GM23248 (cell line): ENCODE measurements at places on chromosomes 5 and 9. TPM values are rescaled to one million over a fixed set of nuclear protein-coding genes. Genes with fewer than 3 reads are reported as not detected.

GRCh38 chr5:51345106-51345505 is 38.1 kb upstream of the ISL1 start:
- DNase-seq, result peak; percentile 4
- H3K4me3 ChIP-seq, result no peak overlapping the region
- H3K27ac ChIP-seq, result no peak overlapping the region
- H3K27me3 ChIP-seq, result no peaks in the 10 kb centered on the region

GRCh38 chr5:179311581-179311980 is 33.7 kb downstream of the ADAMTS2 start:
- H3K36me3 ChIP-seq, result no peaks in the 10 kb centered on the region
- H3K27me3 ChIP-seq, result no peaks in the 10 kb centered on the region
- H3K4me1 ChIP-seq, result peaks cover 16% of the 10 kb centered on the region
- no peak for DNase-seq
- H3K4me3 ChIP-seq, result no peak overlapping the region
- H3K27ac ChIP-seq, result no peak overlapping the region

- peaks cover 8% of the 10 kb centered on the region for H3K27me3 ChIP-seq
- no peaks in the 10 kb centered on the region for H3K36me3 ChIP-seq
- 0 out of 2 replicates have a peak, but pooled peaks cover 7% of the 10 kb centered on the region for H3K4me1 ChIP-seq
These were observed 1.3 kb downstream of the PTCH1 start for GRCh38 chr9:95515272-95516113.

DNA sequence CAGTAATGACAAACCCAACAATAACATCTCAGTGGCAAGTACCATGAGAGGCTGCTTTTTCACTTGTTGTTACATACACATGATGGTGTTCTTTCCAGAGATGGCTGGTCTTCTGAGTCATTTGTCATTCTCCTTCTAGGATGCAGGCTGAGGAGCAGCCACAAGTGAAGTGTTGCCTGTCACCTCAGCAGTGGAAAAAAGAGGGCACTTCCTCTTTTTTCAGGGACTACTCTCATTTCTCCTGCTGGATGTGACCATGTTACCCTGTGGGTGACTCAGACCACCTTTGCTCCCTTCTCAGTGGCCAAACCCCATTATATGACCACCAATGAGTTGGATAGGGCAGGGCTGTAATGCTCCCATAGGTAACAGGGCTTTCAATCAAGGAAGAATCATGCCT is 587.0 kb upstream of the ADAMTS16 start:
- DNase-seq, result no peak
- H3K4me3 ChIP-seq, result no peak overlapping the region
- H3K36me3 ChIP-seq, result no peaks in the 10 kb centered on the region

DNA sequence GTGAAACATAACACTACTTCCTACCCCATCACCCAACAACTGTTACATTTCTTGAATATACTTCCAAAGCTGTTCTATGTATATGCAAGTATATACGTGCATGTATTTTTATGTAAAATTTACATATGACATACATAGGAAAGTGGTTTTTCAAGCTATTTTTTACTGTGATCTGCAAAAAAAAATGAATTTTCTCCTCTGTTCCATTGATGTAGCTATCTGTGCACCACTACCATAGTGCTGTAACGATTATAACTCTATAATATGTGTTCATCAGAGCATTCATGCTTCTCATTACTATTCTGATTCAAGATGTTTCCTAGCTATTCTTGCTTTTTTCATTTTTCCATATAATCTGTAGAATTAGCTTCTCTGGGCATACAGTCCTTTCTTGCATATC is 164.0 kb downstream of the DEPDC1B start:
- no peak for DNase-seq
- no peak overlapping the region for H3K27ac ChIP-seq
- 0 out of 2 replicates have a peak, but pooled peaks cover 4% of the 10 kb centered on the region for H3K27me3 ChIP-seq
- H3K4me1 ChIP-seq, result no peaks in the 10 kb centered on the region
- H3K4me3 ChIP-seq, result no peak overlapping the region
- no peaks in the 10 kb centered on the region for H3K36me3 ChIP-seq

- no peaks in the 10 kb centered on the region for H3K36me3 ChIP-seq
- H3K4me3 ChIP-seq, result no peak overlapping the region
- no peak overlapping the region for H3K27ac ChIP-seq
- no peaks in the 10 kb centered on the region for H3K4me1 ChIP-seq
These were observed 120.6 kb upstream of the NIPBL start for GRCh38 chr5:36755920-36756488.

DNA sequence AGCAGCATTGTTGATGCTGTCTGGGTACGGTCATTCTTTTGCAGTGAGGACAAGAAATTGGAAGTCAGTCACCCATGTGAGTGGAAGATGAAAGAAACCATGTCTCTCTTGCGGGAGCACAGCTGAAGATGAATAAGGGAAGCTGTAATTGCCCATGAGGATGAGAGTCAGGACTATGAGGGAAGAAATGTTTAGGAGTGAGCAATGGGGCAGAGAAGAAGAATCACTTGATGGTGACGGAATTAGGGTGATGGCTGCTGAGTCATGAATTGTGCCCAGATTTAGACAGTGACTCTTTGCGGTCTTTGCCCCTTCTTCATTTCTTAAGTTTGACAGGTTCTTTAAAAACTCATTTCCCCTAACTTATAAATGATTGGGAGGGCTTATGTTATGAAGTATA is 183.3 kb downstream of the MAST4 start:
- H3K4me1 ChIP-seq, result no peaks in the 10 kb centered on the region
- H3K36me3 ChIP-seq, result no peaks in the 10 kb centered on the region
- no peaks in the 10 kb centered on the region for H3K27me3 ChIP-seq
- no peak overlapping the region for H3K27ac ChIP-seq
- peak; percentile 50 for DNase-seq

DNA sequence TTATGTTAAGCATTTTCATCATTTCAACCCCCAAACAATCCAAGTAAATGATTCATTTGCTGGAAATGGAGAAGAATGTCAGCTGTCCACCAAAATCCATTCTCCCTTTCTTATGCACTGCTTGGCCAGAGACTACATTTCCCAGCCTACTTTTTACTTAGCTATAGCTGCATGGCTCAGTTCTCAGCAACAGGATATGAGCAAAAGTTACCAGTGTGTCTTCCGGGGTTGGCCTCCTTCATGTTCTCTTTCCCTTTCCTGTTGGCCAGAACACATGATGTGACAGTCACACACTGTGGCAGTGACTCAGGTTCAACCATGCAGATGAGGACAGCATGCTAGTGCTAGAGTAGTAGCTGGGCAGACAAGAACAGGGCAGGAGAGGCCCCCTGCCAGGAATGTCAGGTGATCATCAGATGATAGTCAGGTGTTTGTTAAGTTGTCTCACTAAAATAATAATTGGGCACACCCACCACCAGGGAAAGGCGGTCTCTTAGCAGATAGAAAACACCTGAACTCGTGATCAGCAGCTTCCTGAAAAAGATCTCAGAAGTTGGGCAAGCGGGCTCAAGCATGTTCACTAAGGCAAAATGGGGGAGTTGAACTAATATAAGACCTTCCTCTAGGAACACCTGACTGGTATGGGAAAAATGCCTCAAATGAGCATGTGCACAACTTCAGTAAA is 12.2 kb downstream of the GPR150 start:
- DNase-seq, result peak; percentile 72
- no peaks in the 10 kb centered on the region for H3K27me3 ChIP-seq
- no peaks in the 10 kb centered on the region for H3K36me3 ChIP-seq
- peaks cover 16% of the 10 kb centered on the region for H3K4me1 ChIP-seq
- H3K4me3 ChIP-seq, result no peak overlapping the region

GRCh38 chr9:123941524-123942070 is 11.7 kb upstream of the DENND1A start:
- H3K4me3 ChIP-seq, result no peak overlapping the region
- no peaks in the 10 kb centered on the region; the same call in 1 of the 2 replicates for H3K4me1 ChIP-seq
- H3K27me3 ChIP-seq, result no peaks in the 10 kb centered on the region; the same call in 1 of the 2 replicates
- no peaks in the 10 kb centered on the region for H3K36me3 ChIP-seq
- no peak overlapping the region for H3K27ac ChIP-seq
- no peak for DNase-seq

- H3K4me1 ChIP-seq, result no peaks in the 10 kb centered on the region
- no peak for DNase-seq
- H3K4me3 ChIP-seq, result no peak overlapping the region
- H3K36me3 ChIP-seq, result no peaks in the 10 kb centered on the region
- H3K27me3 ChIP-seq, result peaks cover 32% of the 10 kb centered on the region
These were observed 94.2 kb upstream of the ZNF618 start for GRCh38 chr9:113781896-113782295.

- H3K4me1 ChIP-seq, result no peaks in the 10 kb centered on the region
- H3K36me3 ChIP-seq, result no peaks in the 10 kb centered on the region
- no peak overlapping the region for H3K27ac ChIP-seq
- H3K4me3 ChIP-seq, result no peak overlapping the region
- no peak for DNase-seq
- H3K27me3 ChIP-seq, result no peaks in the 10 kb centered on the region; the same call in none of the 2 replicates
These were observed 99.8 kb downstream of the ACTL7B start for GRCh38 chr9:108755979-108756378.

DNA sequence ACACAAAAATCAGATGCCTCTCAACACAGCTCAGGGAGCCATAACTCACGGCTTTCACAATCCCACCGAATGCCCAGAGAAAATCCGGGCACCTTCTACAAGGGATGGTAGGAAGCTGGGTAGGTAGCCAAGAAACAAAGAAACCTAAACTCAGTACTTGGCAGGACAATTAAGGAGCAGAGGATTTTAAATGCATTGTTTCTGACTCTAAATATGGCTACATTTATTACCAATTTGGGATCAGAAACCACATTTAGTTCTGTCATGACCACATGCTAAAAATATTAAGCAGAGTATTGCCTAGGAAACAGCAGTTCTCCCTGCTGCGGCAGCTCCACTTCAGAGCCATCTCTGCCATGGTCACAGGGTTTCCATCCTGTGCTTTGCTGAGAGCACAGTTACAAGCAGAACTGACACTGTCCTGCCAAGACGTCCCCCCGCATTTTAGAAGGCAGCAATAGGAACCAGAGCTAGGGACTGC is 57.5 kb downstream of the SIL1 start:
- H3K4me1 ChIP-seq, result peaks cover 44% of the 10 kb centered on the region
- H3K36me3 ChIP-seq, result no peaks in the 10 kb centered on the region
- H3K4me3 ChIP-seq, result peak overlapping the region; percentile 13; the same call in 1 of the 2 replicates
- peak; percentile 76 for DNase-seq
- H3K27ac ChIP-seq, result peak overlapping the region; percentile 51
- no peaks in the 10 kb centered on the region for H3K27me3 ChIP-seq

GRCh38 chr9:32590898-32591297 is 17.9 kb upstream of the NDUFB6 start:
- no peak overlapping the region for H3K4me3 ChIP-seq
- no peak overlapping the region for H3K27ac ChIP-seq
- no peaks in the 10 kb centered on the region for H3K36me3 ChIP-seq
- DNase-seq, result peak; percentile 45
- H3K27me3 ChIP-seq, result no peaks in the 10 kb centered on the region

DNA sequence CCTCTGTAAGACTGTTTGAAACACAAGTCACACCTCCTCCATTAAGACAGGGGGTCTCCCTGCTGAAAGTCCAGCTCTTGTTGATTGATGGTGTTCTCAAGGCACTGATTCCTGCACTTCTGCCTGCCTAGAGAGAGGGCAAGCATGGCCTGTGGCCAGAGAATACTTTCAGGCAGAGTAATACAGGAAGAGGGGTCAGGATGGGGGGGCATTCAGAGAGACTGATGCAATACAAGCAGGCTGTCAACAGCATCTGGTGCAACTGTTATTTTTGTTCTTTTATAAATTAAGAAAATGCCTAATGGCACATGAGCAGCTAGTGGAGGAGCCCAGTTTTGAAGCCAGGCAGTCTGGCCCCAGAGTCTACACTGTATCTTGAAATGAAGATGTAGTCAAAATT is 302.2 kb downstream of the DIRAS2 start:
- no peaks in the 10 kb centered on the region for H3K36me3 ChIP-seq
- no peak overlapping the region for H3K4me3 ChIP-seq

DNA sequence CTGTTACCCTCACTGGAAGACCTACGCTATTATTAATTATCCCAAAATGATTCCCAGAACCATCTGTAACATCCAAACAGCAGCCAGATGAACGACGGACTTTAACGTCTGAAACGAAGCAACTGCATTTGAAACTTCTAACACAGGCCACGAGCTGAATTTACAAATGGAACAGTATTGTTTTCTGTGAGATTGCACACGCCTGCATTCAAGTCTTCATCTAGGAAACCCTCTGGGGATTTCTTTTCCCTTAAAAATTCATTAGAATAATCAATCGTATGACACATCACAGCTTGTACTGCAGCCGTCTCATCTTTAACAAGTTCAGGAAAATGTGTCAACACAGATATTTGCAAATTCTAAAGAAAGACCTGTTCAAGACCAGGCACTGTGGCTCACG is 80.2 kb downstream of the MYO10 start:
- peak overlapping the region; percentile 50 for H3K27ac ChIP-seq
- H3K4me1 ChIP-seq, result peaks cover 27% of the 10 kb centered on the region
- peak; percentile 41 for DNase-seq
- no peaks in the 10 kb centered on the region for H3K36me3 ChIP-seq
- H3K27me3 ChIP-seq, result no peaks in the 10 kb centered on the region
- no peak overlapping the region for H3K4me3 ChIP-seq

DNA sequence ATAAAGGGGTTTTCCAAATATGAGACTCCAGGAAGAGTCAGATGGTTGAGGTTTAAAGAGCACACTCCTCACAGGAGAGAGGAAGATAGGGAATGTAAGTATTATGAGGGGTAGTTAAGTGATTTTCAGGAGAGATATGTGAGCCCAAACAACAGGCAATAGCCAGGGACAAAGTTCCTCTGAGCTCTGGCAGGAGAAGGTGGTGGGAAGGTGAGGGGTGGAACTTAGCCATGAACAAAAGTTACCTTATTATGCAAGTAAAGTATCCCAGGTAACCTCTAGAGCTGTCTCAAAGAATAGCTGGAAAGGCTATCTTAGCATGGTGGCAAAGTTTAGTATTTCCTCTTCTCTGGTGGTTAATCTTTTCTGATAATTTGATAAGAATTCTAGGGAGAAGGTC is 450.5 kb upstream of the PTPRD start:
- no peaks in the 10 kb centered on the region for H3K27me3 ChIP-seq
- no peak overlapping the region for H3K4me3 ChIP-seq
- DNase-seq, result no peak
- no peaks in the 10 kb centered on the region for H3K4me1 ChIP-seq
- H3K27ac ChIP-seq, result no peak overlapping the region
- H3K36me3 ChIP-seq, result no peaks in the 10 kb centered on the region

DNA sequence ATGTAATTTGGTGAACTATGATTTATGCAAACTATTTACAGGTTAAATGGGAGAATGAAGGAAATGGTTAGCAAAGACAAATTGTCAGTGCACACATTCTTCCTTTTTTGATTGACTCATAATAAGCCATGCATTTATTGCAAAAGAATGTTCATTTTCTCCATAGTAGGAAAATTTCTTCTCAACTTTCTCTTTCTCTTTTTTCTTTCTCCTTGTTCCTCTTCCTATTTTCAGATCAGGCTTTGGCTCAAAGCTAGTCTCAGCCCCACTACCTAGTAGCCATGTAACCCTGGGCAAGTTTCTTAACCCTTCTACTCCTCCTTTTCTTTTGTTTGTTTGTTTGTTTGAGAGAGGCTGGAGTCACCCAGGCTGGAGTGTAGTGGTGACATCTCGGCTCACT is 156.6 kb downstream of the PIK3R1 start:
- no peak overlapping the region for H3K27ac ChIP-seq
- no peak overlapping the region for H3K4me3 ChIP-seq
- no peak for DNase-seq
- H3K36me3 ChIP-seq, result no peaks in the 10 kb centered on the region

Gene TOMM5
- 282 and 288 TPM in 2 replicates for polyA plus RNA-seq

Gene QRFP
- polyA plus RNA-seq, result 0.18 and 0.53 TPM in 2 replicates

Gene SPINK7
- polyA plus RNA-seq, result not detected in 2 replicates

Gene KIAA1191
- 110 and 118 TPM in 2 replicates for polyA plus RNA-seq

Gene MCCC2
- polyA plus RNA-seq, result 17.8 and 18.5 TPM in 2 replicates

Gene SEMA4D
- 0.11 and 0.25 TPM in 2 replicates for polyA plus RNA-seq

Gene IFNA13
- polyA plus RNA-seq, result not detected in 2 replicates

Gene NXNL2
- polyA plus RNA-seq, result 0.48 and 1.4 TPM in 2 replicates
